ENCODE measurements at places on chromosomes 11 and 22. TPM values are rescaled to one million over a fixed set of nuclear protein-coding genes. Genes with fewer than 3 reads are reported as not detected.

TSKU gene
- 155 TPM for total RNA-seq

MS4A6E gene
- not detected for total RNA-seq

DUSP8 gene
- total RNA-seq: 1.9 TPM

PANX2 gene
- 1.2 TPM for total RNA-seq

TRIM6 gene
- 1.9 TPM for total RNA-seq

Data from suprapubic skin (tissue), 4 donors.